Activated CD8-positive, alpha-beta memory T cell treated with anti-CD3 and anti-CD28 coated beads for 4 hours (primary cell): ENCODE measurements at places on chromosomes 5 and 9.

DNA sequence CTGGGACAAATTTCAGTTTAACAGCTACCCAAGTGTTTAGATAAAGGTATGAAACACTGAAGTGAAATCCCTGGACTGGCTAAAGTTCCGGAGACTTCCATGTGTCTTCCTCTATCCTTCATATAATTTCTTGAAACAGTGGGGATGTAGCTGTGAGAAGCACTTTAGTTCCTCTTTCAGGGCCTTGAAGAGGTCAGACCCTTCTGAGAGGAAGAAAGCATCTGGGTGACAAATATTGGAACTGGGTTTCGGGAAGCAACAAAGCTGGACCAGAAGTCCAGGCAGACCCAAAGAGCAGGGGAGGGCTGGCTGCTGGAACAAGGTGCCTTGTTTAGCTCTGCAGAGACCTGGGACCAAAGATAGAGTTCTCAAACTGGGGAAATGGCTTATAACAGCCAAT is 75.4 kb upstream of the ZFAND5 start:
- DNase-seq, result no peak

DNA sequence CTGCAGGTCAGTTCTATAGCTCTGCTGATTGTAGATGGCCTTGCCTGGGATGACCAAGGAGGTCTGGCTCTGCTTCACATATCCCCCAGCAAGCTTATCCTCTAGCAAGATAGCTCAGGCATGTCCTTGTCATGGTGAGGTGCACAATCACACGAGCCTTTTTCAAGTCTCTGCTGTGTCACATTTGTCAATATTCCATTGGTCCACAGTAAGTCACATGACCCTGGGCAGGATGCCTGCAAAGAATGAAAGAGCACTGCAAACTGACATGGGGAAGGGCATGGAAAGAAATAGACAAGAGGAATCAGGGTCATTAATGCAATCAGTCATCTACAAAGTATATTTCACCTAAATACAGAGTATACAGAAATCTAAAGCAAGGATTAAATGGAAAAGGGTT is 142.0 kb downstream of the RORB start:
- no peak for DNase-seq

GRCh38 chr9:76459694-76460635 is 983 bp downstream of the GCNT1 start:
- DNase-seq, result no peak

DNA sequence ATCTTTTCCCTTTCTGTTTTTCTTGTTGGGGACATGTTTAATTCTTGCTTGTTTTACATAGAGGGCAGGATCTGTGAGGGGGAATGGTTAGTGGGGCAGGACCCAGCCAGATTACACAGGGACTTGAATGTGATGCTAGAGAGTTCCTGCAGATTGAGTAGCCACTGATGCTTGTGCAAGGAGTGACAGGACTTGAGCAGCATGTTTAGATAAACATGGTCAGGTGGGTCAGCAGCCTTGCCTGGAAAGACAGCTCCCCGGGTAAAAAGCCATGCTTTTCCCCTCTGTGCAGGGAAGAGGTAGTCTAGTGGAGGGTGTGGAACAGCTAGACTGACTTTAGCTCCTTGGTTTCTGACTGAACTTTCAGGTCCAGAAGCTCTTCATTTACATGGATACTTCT is 261.2 kb downstream of the AOPEP start:
- DNase-seq, result no peak

DNA sequence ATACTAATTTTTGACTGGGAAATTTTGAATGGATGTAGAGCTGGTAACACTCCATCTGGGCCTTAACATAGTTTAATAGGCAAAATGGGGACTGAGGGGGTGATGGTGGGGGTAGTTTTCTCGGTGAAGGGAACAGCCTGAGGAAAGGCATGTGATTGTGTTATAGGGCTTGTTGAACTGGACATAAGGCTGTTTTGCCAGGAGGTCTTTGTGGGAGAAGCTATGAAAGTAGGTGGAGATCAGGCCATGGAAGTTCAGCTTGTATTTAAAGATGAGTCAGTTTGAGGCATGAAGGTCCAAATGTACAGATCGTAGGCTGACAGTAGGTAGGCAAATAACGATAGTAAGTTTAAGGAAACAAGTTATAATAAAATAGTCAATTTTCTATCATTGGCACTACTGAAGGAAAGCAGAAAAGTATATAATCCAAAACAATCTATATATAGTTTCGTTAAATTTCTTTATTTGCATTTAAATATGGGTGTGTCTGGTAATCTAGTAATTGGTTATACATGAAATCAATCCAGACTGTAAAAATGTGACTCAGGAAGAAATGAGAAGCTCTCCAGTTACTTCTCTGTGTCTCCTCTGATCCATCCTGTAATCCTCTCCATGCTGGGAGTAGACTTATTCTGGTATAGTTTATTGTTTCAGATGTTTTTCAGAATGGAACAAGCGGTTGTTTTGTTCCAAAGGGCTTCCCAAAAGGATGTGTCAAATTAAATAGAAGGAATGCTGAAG is 2.8 kb downstream of the CSNK1G3 start:
- no peak for DNase-seq

GRCh38 chr5:158268286-158268685 is 409.3 kb upstream of the CLINT1 start:
- no peak for DNase-seq

- DNase-seq, result no peak
Measured at GRCh38 chr5:145511351-145511750, 323.8 kb downstream of the PRELID2 start.

- DNase-seq, result no peak
Measured at GRCh38 chr9:137147091-137147792, 8.3 kb downstream of the GRIN1 start.

- DNase-seq, result no peak
Measured at GRCh38 chr5:109318455-109319108, 91.2 kb downstream of the PJA2 start.

GRCh38 chr9:112029921-112030444 is 133.4 kb downstream of the UGCG start:
- no peak for DNase-seq

GRCh38 chr9:85639675-85640186 is 102.0 kb downstream of the AGTPBP1 start:
- no peak for DNase-seq

DNA sequence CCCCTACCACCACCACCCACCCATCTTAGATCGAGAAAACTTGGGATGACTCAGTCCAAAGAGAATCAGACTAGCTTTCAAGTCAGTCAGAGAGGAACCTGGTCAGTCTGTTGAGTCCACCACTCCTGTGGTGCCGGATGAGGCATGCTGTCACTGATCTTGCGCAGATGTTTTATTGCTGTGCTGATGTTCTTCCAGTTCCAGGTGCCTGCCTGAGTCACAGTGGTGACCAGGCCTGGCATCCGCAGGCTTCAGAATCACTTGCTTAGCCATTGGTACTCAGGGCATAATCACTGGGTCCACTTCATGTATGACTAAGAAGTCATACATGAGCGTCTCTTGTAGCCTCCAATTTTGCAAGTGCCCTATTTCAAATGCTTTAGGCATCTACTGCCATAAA is 114.1 kb downstream of the MUSK start:
- no peak for DNase-seq

DNA sequence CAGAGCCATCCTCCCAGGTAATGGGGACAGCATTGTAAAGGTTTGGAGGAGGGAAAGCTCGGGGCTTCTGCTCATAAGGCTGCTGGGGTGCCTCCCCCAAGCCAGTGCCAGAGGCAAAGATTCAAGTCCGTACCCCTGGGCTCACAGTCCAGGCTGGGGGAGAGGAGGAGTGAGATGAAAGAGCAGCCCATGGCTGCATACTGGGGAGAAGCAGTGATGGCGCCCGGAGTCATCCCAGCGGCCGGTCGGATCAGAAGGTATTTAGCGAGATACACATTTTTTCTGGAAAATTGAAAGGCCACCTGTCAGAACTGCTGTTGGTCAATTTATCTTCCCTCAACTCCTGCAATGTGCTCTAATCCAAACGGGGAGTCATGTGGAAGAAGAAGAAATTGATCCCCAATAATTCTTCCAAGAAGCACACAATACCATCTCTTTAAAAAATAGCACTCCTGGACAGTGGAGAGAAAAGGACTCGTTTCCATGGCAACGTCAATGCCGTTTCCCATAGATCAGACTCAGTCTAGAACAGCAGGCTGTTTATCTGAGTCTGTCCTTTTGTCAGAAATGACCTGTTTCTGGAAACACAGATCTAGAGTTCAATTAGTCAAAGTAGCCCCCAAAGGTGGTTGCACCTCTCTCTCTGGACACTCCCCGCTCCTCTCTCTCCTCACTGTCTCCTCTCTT is 65.9 kb downstream of the NSG2 start:
- no peak for DNase-seq

DNA sequence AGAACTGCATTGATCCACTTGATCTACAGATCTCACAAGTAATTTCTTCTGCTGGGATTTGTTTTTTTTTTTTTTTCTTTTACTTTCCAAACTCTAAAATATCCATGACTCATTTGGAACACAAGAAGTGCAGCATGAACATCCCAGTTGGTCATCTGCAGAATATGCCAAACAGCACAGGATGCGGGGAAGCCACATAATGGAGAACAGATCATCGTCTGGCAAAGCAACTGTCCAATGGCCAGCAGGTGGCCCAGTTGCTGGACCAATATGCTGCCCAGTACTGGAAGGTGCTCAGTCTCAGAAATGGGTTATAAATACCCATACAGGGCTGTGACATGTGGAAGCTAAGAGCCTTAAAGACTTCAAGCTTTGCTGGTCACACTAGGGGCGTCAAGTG is 221.3 kb upstream of the TAS2R1 start:
- no peak for DNase-seq

DNA sequence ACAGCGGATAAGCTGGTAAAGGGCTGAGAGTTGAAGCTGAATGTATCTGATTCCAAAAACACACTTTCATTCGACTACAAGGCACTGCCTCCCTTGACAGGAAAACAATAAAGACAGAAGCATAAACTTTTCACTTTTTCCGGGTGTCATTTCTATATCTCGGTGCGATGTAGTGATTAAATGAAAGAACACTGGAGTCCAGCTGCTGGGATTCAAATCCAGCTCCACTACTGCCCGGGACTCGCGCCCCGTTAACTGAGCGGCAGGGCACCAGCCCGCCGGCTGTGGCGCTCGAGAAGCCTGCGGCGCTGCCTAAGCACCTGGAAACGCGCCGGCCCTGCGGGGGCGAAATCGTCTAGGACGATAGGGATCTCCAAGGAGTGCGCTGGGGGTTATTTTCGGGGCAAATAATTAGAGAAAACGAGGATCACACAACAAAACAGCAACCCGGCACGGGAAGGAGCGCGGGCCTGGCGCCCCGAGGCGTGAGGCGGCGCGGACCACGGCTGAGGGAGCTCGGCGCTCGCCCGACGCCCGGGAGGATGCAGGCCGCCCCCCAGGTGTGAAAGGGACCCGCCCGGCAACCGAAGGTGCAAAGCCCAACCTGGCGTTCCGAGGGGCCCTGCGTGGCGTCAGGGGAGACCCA is 837 bp downstream of the UIMC1 start:
- DNase-seq, result peak; percentile 25

DNA sequence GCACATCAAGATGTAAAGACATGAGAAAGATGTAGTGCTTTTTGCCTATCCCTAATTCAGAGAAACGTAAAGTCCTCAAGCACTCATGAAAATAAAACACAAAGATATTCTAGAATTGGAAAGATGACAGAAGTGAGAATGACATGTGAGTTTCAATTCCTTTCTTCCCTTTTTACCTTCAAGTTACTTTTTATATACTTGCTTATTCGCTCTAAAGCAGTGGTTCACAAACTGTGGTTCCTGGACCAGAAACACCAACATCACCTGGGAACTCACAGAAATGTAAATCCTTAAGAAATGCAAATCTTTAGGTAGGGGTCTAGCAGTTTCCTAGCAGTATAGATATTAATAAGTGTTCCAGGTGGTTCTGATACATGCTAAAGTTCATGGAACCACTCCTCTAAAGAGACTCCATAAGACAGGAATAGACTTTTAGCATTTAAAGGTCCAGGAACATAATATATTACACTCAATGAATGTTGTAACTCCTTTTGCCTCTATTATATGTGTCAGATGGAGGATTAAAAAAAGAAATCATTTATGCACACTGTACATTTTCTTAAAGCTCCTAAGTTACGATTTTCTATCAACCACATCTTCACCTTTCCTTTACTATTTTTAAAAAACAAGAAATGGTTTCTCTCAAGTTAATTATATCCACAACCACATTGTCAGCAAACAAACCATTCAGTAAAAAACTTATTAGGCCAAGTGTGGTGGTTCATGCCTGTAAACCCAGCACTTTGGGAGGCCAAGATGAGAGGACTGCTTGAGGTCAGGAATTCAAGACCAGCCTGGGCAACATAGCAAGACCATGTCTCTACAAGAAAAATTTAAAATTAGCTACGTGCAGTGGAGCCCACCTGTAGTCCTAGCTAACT is 39.9 kb downstream of the ERP44 start:
- DNase-seq, result no peak

DNA sequence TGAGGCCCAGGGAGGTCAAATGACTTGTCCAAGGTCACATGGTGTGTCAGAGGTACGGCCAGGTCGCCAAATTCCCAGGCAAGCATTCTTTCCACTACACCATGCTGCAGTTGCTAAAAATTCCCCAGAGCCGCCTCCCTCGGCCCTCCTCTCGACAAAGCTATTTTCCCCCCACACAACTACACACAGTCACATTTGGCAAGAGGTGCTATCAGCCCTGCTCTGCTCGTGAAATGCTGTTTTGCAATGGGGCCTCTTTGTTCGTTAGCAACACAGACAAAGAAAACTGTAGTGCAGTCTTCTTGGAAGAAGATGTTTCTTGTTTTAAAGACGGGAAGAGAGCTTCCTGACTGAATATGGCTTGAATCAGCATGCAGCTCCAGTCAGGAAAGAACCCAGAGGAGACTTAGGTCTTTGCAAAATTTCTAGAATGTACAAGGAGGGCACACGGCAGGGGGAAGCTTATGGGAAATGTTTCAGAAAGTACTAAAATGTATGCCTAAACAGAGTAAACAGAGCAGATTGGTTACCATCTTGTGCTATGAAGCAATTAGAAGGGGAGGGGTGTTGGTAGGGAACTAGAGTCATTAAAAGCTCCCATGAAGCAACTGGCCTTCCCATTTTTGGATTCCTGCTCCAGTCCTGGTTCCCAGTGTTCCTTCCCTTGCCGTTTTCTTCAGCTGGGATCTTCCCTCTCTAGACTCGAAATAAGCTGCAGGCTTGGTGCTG is 14.2 kb downstream of the SLIT3 start:
- DNase-seq, result no peak

- no peak for DNase-seq
Measured at GRCh38 chr5:118236108-118236849, 752.1 kb downstream of the DTWD2 start.

GRCh38 chr5:52746539-52746938 is 41.2 kb upstream of the ITGA1 start:
- DNase-seq, result no peak

DNA sequence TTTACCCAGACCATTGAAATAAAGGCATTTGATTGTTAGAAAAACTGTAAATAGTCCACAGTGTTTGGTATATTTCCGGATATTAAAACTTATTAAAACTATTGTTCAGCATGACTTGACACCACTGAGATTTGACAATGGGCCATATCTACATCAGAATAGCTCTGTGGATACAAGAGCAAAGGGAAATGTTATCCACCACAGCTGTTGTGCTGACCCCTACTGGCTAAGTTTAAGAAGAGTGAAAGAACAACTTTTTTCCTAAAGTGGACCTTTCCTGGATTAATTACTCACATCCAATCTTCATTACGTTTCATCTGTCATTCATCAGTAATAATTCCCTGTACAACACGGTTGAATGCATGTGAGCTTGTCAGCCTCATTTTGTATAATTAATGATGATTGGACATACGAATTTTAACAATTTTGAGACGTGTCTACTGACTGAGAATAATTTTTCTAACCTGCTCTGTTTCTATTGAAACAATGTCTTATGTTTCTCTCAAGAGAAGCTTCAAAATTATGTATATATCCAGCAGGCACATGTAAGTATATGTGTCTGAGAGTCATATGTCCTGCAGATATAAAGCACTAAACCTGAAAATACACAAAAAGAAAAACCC is 1952.6 kb downstream of the MAT2B start:
- no peak for DNase-seq
